ENCODE measurements at places on chromosomes 2 and 18.

DNA sequence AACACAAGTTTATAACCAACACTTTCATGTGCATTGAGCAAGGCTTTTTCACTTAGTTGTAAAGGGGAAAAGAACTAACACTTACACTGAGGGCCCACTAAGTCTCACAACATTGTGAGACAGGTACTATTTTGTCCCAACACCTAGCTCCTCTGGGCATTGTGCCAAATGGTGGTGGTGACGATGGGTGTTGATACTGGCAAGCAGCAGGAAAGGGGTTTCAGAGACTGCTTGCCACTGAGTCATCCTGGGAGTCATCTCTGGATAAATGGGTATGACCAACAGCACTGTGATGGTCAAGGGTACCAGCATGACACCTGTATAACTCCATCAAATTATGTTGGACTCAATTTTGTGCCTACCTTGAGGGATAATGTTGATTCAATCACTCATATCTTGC, 138.8 kb upstream of the ITGA6 start:
- DNase-seq = no peak

DNA sequence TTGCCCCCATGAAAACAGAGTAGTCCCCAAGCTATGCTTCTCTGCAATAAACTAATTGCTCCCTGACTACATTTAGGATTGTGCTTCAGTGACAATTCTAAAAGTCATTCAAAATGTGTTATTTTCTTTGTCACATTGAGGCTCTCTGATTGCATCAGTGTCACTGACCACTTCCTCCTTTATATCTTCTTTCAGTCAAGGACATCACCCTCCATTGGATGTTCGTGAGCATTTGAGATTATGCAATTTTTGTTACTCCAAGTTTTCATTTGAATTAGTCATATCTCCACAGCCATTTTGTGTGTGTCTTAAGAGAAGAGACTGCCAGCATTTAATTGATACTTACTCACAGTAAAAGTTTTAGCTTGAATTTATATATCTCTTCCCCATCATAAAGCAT, 780.8 kb upstream of the GCFC2 start:
- DNase-seq = no peak

- DNase-seq = no peak
These were observed 160.3 kb downstream of the EN1 start for GRCh38 chr2:118687192-118687591.

DNA sequence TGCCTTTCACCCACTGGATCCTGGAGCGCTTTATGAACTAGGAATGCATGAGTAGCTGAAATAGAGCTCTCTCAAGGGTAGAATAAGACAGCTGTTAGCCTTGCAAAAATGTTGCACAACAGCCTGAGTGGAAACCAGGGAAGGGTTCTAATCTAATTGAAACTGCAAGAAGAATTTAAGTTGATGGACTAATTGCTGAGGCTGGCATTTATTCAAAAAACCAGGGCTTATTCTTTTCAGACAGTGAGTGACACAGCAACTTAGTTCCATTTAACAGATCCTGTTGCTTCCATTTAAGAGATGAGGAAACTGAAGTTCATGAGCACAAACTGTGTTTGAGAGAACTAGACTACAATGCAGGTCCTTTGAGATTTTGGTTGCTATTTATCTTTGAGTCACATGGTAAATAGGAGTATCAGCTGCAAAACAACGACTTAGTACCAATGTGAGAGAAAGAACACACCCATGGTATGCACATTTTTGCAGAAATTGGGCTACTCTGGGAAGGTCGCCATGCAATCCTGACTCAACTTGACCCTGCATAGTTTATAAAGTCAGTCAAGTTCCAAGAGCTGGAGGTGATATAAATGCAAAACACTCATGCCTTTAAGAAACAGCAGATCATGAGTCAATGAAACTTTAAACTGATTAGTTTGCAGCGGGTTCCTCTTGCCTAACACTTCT, 76.4 kb upstream of the PARD3B start:
- no peak for DNase-seq

- no peak for DNase-seq
These were observed 11.1 kb downstream of the ITPRID2 start for GRCh38 chr2:181902625-181903024.

- no peak for DNase-seq
These were observed 319.7 kb downstream of the CYP26B1 start for GRCh38 chr2:71827973-71828372.

GRCh38 chr2:85644909-85645308, 23.1 kb downstream of the SFTPB start:
- no peak for DNase-seq

- DNase-seq = no peak
These were observed 416.2 kb downstream of the IRS1 start for GRCh38 chr2:226383461-226383860.
